ENCODE measurements at places on chromosomes 3 and 15.

GRCh38 chr15:80698676-80699075 is 3.6 kb downstream of the ABHD17C start:
- DNase-seq = no peak

GRCh38 chr3:119350114-119350513 is 55.9 kb downstream of the ARHGAP31 start:
- DNase-seq = no peak

DNA sequence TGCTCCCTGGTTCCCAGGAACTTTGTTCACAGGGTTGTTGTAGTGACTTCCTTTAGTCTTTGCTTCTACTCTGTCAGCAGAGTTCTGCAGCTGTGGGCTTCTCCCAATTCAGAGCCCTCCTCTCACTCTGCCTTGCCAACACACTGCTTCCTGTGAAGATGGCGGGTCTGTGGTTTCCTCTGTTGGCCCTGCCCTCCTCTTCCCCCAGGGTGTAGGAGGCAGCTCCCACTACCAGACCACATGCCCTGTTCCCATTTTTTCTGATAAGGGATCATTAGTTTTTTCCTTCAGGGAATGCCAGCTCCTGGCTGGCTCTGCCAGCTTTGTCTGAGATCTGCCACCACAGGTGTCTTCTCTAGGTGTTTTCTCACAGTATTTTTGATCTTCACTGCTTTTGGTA is 12.7 kb downstream of the SPSB4 start:
- DNase-seq = no peak

DNA sequence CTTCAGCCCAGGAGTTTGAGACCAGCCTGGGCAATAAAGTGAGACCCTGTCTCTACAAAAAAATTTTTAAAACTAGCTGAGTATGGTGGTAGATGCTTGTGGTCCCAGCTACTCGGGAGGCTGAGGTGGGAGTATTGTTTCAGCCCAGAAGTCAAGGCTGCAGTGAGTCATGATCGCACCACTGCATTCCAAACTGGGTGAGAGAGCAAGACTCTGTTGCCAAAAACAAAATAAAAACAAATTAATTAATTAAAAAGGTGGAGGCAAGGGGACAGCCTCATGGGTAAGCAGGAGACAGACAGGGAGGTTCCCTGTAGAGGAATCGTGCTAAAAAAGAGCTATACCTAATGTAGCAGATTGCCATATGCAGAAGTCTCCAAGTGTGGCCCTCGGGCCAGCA is 12.6 kb downstream of the HAPLN3 start:
- DNase-seq = no peak

GRCh38 chr3:61638741-61639140 is 77.4 kb downstream of the PTPRG start:
- DNase-seq = no peak

GRCh38 chr15:48833526-48834239 is 22.8 kb upstream of the CEP152 start:
- DNase-seq = no peak

DNA sequence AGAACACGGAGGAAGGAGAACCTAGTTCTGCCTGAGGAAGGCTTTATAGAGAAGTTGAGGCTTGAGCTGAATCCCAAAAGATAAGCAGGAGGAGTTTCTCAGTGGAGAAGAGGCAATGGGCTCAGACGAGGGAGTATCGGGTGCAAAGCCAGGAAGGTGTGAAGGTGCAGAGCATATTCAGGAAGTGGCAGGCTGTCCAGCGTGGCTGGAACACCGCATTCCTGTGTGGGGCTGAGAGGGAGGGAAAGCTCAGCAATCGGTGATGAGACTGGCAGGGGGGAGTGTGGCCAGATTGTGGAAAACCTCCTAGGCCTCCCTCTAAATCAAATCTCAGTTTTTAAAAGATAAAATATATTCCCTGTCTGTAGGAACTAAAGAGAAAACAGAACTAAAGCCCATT is 63.0 kb downstream of the ARHGAP31 start:
- DNase-seq = no peak

DNA sequence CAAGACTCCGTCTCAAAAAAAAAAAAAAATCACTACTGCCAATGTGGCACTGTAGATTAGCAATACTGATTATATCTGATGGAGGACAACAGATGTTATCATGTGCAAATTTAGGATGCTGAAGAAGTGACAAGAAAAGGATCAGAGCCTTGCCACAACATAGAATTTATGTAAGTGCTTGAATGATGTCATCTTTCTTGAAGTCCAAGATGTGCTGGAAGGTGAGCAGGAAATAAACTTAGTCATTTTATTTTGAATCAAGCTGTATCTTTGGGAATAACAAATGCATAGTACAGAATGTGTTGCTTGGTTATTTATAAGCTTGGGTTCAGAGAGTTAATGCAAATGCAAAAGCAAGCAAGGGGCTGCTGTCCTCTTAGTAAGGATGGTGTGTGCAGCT is 47.1 kb downstream of the IL12A start:
- DNase-seq = no peak

All from hindlimb muscle (tissue), 1 donor.